ENCODE measurements at places on chromosomes 6 and 20. TPM values are rescaled to one million over a fixed set of nuclear protein-coding genes. Genes with fewer than 3 reads are reported as not detected.

The FAM209B gene
- polyA plus RNA-seq: 0.27 TPM

The SLC4A11 gene
- polyA plus RNA-seq: 1.1 TPM

The DTNBP1 gene
- 18.3 TPM for polyA plus RNA-seq

The SMPDL3A gene
- polyA plus RNA-seq: 12.8 TPM

The GJA1 gene
- polyA plus RNA-seq: 42.7 TPM

The KHDRBS2 gene
- 0.18 TPM for polyA plus RNA-seq

The CASS4 gene
- 7.0 TPM for polyA plus RNA-seq

The E2F1 gene
- polyA plus RNA-seq: 9.6 TPM

The MYBL2 gene
- 12.1 TPM for polyA plus RNA-seq

The TRIM40 gene
- not detected for polyA plus RNA-seq

The TFAP2D gene
- polyA plus RNA-seq: not detected

The RNGTT gene
- 10.1 TPM for polyA plus RNA-seq

The TPBG gene
- 9.4 TPM for polyA plus RNA-seq

The C6orf118 gene
- polyA plus RNA-seq: 1.2 TPM

The LPIN3 gene
- polyA plus RNA-seq: 2.6 TPM

The TMEM244 gene
- polyA plus RNA-seq: 0.27 TPM

The C6orf58 gene
- 0.77 TPM for polyA plus RNA-seq

The SAPCD1 gene
- polyA plus RNA-seq: 3.0 TPM

The ULBP3 gene
- 1.9 TPM for polyA plus RNA-seq

The CLIC5 gene
- polyA plus RNA-seq: 17.6 TPM

The HS3ST5 gene
- polyA plus RNA-seq: 0.54 TPM

The GID8 gene
- 29.0 TPM for polyA plus RNA-seq

The GSTA3 gene
- polyA plus RNA-seq: not detected

The CCM2L gene
- polyA plus RNA-seq: 5.4 TPM

The VEGFA gene
- 82.4 TPM for polyA plus RNA-seq

The CSE1L gene
- polyA plus RNA-seq: 56.4 TPM

The AIG1 gene
- polyA plus RNA-seq: 34.2 TPM

The RAD21L1 gene
- polyA plus RNA-seq: not detected

The PPP1R14C gene
- polyA plus RNA-seq: 55.8 TPM

The KCNK5 gene
- polyA plus RNA-seq: 1.5 TPM

The FAM110A gene
- 25.3 TPM for polyA plus RNA-seq

The ARMC2 gene
- polyA plus RNA-seq: 7.8 TPM

The DEFB121 gene
- not detected for polyA plus RNA-seq

The KCNK15 gene
- 0.20 TPM for polyA plus RNA-seq

The ANKRD66 gene
- polyA plus RNA-seq: 0.39 TPM

The PXDC1 gene
- 20.8 TPM for polyA plus RNA-seq

The SNAP25 gene
- 3.6 TPM for polyA plus RNA-seq
